GM18507 (cell line): ENCODE measurements at places on chromosomes 2 and 18.
A peak's percentile ranks its signal among the peaks of the same experiment; 100 is the strongest.

DNA sequence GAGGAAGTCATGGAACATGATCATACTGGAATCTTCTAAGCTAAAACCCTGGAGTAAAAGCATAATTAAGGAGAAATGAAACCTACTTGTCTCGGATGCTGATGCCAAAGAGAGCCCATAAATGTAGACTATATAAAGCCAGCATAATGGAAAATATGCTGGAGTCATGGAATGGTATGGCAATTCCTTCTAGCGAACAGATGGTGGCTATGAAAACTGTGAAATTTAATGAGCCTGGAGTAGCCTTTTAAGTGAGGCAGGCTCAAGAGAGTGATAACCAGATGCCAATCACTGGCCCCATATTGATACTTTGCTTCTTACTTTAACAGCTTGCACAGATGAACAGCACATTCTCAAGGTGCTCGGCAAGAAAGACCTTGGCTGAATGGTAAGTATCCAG is 206.3 kb downstream of the PID1 start:
- no peak for DNase-seq

DNA sequence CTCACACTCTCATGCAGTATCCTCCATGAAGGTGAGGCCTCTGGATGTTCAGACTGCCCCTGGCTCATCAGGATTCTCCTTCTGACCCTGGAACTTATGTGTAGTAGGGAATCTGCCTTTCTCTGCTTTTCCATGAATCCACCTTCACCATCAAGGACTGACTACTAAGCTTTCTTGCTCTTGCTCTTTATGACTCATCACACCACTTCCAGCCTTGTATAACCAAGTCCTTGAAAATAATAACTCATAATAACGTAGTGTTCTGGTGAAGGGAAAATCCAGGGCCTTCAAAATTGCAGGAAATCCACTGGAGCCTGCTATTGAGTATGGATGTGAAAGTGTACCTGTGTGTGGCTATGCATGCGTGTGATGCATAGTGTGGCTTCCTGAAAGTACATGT is 11.3 kb upstream of the KCNS3 start:
- no peak for DNase-seq

DNA sequence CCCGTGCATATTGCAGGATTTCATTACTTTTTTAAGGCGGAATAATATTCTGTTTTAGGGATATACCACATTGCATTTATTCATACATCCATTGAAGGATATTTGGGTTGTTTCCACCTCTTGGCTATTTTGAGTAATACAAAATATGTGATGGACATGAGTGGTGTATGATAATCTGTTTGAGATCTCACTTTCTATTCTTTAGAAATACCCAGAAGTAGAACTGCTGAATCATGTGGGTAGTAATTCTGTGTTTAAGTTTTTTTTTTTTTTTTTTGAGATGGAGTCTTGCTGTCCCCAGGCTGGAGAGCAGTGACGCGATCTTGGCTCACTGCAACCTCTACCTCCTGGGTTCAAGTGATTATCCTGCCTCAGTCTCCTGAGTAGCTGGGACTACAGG is 201.4 kb downstream of the NYAP2 start:
- DNase-seq, result no peak

- DNase-seq, result no peak
Observed at GRCh38 chr2:68317971-68318913, 1.5 kb downstream of the CNRIP1 start.

DNA sequence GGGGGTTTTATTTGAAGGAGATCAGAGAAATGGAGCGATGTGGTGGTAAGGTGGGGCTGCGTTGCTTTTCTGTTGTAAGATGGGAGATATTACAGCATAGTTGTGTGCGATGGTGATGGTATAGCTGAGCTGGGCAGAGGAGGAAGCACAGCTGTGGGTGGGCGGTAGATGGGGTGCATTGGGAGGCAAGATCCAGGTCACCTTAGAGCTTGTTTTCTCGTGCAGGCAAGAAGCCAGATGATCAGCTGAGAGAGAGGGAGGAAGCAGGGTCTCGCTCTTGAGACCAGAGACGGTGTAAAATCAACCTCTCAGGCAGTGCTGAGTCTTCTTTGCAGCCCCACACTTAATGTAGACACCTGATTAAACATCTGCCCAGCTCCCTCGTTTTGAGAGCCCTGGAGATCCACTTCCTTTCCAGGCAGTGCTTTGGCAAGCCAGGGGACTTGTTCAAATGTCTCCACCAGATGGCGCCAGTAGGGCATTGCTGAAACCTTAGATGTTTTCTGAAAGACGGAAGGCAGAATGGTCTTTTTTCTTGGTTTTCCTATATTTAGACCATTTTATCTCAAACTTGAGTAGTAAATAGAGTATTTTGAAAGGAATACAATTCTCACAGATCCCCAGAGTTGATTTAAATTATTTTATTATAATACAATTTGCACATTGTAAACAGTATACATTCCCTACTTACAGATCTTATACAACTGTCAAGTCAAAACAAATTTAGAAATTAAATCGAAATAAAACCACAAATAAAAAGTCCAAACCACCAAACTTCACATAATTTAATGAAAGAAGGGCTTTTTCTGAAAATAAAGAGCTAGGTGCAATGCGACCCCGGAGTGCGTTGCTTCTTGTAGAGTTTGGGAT is 21.1 kb upstream of the LYPD6B start:
- DNase-seq, result peak; percentile 54

- DNase-seq, result no peak
Observed at GRCh38 chr2:168448980-168449379, 7.1 kb upstream of the CERS6 start.

GRCh38 chr2:239758279-239758877 is 266.8 kb downstream of the NDUFA10 start:
- DNase-seq, result no peak

DNA sequence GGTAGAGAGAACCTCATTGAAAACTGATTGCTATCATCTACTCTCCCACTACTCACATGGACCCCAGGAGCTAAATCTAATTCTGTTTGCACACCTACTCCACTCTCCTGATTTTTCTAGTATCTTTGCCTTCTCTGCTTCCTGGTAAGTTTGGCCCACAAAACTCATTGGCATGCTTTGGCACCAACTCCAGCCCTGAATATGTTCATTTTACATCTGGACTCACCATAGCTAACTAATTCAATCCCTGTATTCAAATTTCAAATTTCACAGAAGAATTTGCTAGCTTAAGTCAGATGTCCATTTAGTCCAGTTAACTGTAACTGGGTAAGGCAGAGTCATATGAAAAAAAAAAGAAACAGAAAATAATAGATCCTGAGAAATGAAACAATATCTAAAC is 442.1 kb downstream of the SUCLG1 start:
- no peak for DNase-seq

GRCh38 chr2:236526455-236527158 is 43.0 kb upstream of the ACKR3 start:
- DNase-seq, result no peak

- DNase-seq, result no peak
Observed at GRCh38 chr2:72562451-72563153, 263.2 kb downstream of the EXOC6B start.

GRCh38 chr2:172427256-172427989 is at the start of gene ITGA6:
ITGA6 (plus strand) TSS chr2:172427586.
- DNase-seq, result no peak

GRCh38 chr18:70015127-70015526 is 67.5 kb upstream of the CD226 start:
- no peak for DNase-seq

DNA sequence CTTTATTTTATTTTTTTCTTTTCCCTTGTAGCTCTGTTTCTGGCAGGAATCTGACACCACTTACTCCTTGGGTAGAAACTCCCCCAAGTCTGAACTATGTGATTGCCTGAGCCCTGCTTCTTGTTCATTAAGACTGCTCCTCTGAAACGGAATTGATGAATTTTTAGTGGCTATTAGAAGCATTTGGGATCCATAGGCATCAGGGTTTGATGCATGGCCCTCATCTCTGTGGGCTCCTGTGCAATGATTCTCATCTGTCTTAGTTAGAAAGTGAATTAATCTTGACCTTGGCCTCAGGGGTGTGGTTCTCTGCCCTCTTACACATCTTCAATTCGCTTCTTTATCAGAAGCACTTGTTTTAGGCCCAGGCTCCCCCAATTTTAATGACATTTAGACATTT is 31.0 kb upstream of the DARS1 start:
- DNase-seq, result no peak

DNA sequence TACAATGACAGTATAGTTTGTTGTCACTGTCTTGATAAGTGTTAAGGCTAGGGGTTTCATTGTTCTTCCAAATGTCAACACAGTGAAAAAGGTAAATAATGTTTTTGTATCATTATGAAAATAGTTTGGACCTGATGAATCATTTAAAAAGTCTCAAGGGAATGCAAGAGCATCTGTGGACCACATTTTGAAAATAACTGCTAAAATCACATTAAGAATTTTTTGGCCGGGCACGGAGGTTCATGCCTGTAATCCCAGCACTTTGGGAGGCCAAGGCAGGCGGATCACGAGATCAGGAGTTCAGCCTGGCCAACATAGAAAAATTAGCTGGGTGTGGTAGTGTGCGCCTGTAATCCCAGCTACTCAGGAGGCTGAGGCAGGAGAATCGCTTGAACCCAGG is 10.3 kb downstream of the SCN1A start:
- DNase-seq, result no peak

GRCh38 chr18:28922936-28923335 is 746.0 kb upstream of the CDH2 start:
- DNase-seq, result no peak

DNA sequence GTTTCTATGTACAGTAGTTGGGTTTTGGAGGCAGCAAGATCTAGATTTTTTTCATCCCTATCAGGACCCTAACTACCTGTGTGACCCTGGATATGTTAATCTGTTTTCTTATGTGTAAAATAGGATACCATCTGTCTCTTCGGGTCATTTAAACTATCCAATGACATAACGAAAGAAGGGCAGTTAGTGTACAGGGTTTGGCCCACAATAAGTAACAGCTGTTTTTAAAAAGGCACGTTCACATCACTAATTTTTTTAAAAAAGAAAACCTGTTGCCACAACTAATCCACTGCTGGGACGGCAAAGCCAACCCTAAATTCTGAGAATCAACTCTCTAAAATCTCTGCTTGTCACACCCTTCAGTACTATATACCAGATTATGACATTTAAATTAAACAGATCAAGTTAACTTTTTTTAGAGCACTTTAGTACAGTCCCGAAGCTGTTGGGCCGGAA is 869 bp downstream of the USP40 start:
- DNase-seq, result no peak

GRCh38 chr18:42268798-42269197 is 313.8 kb downstream of the PIK3C3 start:
- DNase-seq, result no peak

DNA sequence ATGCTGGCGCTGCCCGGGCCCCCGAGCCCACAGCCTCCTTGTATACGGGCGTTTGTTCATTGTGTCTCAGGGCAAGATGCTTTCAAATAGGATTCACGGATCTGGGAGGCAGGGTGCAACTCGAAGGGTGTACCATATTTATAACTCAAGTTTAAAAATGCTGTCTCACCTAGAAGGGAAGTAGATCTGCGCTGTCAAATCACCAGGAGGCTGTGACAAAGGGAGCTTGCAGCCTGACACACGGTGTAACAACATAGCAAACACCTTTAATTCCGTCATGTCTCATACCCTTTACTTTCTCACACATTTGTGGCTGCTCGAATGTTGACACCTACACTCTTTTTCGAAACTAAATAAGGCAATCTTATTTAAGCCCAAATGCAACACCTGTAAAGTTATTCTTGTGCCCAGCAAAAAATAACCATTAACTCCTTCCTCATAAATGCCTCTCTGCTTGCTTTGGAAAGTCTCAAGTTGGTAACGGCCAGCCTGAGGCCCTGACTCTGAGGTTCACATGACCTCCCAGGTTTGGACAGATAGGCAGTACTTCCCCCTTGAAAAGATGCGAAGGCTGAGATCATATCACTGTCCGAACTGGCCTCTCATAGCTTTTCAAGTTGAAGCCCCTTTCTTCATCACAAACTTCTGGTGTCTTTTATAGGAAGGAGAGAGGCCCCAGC is 11.6 kb downstream of the ZEB2 start:
- DNase-seq, result no peak

DNA sequence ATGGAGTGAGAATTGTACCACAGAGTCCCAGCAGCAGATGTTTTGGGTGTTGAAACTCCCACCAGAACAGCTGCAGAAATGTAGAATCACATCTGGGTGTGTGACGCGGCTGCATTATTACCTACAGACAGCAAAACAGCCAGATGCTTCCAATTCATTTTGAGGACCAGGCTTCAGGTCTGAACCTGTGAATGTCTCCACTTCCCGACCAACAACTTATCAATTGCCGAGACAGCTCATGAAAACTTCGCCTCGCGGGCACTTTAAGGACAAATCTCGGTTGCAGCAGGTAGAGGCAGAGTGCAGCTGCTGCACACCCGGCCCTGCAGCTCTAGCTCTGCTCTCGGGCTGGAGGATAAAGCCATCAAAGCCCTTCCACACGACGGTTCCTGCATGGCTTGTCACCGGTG is 202.0 kb downstream of the HRH4 start:
- DNase-seq, result no peak

- no peak for DNase-seq
Observed at GRCh38 chr18:50008306-50008705, 186.6 kb downstream of the MYO5B start.

DNA sequence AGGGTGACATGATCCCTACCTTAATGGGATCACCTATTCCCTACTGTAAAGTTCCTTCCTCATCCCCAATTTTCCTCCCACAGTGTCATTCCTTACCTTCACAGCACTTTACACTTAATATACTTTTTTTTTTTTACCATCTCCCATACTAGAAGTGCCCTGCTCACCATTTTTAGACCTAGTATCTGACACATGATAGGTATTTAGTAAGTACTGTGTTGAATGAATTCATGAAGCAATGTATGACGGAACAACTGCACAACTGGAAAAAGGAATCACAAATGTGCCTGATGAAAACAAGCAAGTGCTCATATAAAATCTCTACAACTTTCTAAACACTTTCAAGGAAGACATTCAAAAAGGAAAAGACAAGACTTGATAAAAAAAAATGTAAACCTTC is 77.0 kb upstream of the ST8SIA5 start:
- DNase-seq, result no peak

- DNase-seq, result no peak
Observed at GRCh38 chr2:174611854-174612253, 14.2 kb upstream of the WIPF1 start.

DNA sequence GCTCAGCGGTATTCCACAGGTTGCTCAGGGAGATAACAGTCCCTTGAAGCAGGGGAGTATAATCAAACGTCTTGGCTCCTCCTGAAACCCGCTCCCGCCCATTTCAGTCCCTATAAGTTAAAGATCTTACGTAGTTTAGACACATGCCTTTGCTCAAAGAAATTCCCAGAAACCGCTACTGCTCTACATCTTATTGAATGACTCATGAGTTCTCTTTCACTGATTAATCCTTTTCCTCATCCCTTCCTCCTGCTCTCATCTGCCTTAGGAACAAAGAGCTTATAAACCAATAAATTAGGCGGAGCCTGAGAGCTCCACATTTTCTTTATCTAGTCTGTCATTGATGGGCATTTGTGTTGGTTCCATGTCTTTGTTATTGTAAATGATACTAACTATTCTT is 4.2 kb upstream of the SERPINB4 start:
- DNase-seq, result no peak

GRCh38 chr18:59455728-59456276 is 96.7 kb upstream of the LMAN1 start:
- DNase-seq, result no peak

- DNase-seq, result no peak
Observed at GRCh38 chr2:106363791-106364190, 104.4 kb downstream of the RGPD3 start.

- DNase-seq, result no peak
Observed at GRCh38 chr2:142582317-142582716, 295.1 kb upstream of the KYNU start.

- DNase-seq, result no peak
Observed at GRCh38 chr18:76486038-76486437, 9.0 kb downstream of the ZNF516 start.

GRCh38 chr2:236786751-236787150 is 217.1 kb downstream of the ACKR3 start:
- no peak for DNase-seq
